Activated naive CD8-positive, alpha-beta T cell treated with anti-CD3 and anti-CD28 coated beads, Interleukin-2, amount 10 ng/mL, durations not matched to agents 7 days and 5 days (primary cell): ENCODE measurements at places on chromosomes 4 and X. TPM values are rescaled to one million over a fixed set of nuclear protein-coding genes. Genes with fewer than 3 reads are reported as not detected.

The LAMTOR3 gene
- total RNA-seq, result 28.3 TPM

- DNase-seq, result no peak
Measured at GRCh38 chrX:153478746-153479145, 8.4 kb upstream of the HAUS7 start.

DNA sequence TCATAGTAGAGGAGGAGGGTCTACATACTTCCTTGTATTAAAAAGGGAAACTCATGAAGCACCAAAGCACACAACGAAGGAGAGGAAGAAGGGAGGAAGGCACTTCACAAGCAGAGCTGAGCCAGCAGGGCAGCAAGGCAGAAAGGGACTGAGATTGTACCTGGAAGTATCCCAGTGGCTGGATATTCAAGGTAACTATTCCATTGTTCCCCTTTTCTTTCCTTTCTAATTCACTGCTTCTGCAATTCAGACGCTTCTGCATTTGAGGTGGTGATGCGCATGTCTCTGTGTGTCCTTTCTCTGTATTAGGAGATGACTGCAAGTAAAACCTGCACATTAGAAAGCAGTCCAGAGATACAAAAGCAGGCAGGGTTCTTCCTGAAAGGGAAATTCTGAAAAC is 54.9 kb downstream of the UBQLN2 start:
- no peak for DNase-seq

GRCh38 chrX:70613295-70613694 is 168.7 kb downstream of the DLG3 start:
- DNase-seq, result no peak

GRCh38 chr4:5206016-5206790 is 154.9 kb downstream of the STK32B start:
- DNase-seq, result no peak

- DNase-seq, result no peak
Measured at GRCh38 chrX:16089086-16089485, 34.3 kb upstream of the GRPR start.

GRCh38 chr4:153465615-153466080 is 512 bp upstream of the TMEM131L start:
- DNase-seq, result no peak
